ENCODE measurements at places on chromosomes 3 and 15.

DNA sequence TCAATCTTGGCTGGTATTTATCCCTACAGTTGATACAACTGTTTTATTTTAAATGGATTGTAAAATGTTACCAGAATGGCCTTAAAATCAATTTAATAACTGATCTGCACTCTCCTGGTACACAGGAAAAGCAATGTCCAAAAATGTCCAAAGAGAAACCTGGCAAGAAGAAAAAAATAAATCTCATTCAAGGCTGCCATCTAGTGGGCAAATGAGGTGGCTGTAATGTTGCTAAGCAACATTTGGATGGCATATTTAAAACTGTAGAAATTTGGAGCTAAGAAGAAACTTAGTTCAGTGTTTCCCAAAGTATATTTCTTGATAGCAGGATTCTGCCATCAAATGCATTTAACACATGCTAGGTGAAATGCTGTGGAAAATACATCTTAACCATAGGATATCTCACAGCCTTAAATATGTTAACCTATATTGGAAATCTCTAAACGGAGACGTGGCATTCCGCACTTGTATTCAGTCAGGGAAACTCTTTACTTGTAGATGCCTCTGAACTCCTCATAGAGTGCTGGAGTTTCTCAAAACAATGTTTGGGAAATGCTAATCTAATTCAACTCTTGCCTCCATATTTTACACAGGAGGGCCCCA lies 216.8 kb downstream of the ERC2 start:
- no peak for DNase-seq

DNA sequence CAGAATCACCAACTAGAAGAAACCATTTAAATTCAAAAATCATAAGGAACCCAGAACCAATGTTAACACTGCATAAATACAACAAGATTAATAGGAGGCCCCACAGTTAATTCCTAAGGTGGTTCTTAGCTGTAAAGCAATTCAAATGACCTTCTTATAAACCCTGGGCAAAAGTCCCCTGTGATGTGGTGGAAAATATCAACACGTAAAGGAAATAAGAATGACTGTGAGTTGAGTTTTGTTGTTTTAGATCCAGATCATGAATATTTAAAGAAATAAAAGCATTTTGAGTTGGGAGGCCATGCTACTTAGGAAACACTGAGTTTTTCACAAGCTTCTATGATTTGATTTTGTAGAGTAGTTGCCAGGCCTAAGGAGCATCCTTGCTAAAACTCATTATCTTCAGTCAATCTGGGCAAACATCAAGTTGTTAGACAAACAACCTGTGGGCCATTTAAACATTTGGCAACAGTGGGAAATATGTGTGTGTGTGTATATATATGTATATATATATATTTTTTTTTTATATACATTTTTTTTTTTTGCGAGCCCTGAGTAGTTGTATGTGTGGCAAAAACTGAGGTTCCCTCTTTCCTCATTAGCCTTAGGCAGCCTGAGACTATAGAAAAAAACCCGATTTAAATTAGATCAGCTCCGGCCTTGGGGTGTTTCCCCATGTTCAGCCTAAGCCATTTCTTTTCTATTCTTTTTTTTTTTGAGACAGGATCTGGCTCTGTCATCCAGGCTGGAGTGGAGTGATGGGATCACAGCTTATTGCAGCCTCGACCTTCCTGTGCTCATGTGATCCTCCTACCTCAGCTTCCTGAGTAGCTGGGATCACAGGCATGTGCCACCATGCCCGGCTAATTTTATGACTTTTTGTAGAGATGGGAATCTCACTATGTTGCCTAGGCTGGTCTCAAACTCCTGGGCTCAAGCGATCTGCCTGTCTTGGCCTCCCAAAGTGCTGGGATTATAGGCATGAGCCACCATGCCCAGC lies 8.0 kb upstream of the PXK start:
- DNase-seq = no peak

DNA sequence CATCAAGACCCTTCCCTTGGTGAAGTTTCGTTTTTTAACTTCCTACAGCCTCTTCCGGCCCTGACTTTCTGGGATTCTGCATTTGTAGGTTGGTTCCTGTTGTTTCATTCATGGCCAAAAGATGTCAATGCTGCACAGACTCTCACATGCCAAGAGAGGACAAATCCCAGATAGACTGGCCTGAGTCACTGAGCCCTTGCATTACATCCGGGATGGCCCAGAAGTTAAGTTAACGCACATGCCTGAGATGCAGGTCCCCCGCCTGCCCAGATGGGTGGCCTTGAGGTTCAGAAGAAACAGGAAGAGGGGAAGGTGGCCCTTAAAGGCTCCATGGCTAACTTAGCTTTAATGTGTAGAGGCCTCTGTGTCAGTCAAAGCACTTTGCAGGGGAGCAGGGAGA lies 51.6 kb upstream of the SRGAP3 start:
- DNase-seq = no peak

GRCh38 chr3:125013095-125013494 lies 42.7 kb downstream of the HEG1 start:
- DNase-seq = no peak

GRCh38 chr15:44193651-44194322 lies 1.3 kb downstream of the FRMD5 start:
- DNase-seq = no peak

GRCh38 chr15:42193383-42193782 lies 14.7 kb downstream of the VPS39 start:
- DNase-seq = no peak
